Endothelial cell of umbilical vein (primary cell): ENCODE measurements at places on chromosomes 7 and 10.
A peak's percentile ranks its signal among the peaks of the same experiment; 100 is the strongest.

GRCh38 chr7:157224627-157225026, 85.9 kb downstream of the UBE3C start:
- DNase-seq, result peak; percentile 25

DNA sequence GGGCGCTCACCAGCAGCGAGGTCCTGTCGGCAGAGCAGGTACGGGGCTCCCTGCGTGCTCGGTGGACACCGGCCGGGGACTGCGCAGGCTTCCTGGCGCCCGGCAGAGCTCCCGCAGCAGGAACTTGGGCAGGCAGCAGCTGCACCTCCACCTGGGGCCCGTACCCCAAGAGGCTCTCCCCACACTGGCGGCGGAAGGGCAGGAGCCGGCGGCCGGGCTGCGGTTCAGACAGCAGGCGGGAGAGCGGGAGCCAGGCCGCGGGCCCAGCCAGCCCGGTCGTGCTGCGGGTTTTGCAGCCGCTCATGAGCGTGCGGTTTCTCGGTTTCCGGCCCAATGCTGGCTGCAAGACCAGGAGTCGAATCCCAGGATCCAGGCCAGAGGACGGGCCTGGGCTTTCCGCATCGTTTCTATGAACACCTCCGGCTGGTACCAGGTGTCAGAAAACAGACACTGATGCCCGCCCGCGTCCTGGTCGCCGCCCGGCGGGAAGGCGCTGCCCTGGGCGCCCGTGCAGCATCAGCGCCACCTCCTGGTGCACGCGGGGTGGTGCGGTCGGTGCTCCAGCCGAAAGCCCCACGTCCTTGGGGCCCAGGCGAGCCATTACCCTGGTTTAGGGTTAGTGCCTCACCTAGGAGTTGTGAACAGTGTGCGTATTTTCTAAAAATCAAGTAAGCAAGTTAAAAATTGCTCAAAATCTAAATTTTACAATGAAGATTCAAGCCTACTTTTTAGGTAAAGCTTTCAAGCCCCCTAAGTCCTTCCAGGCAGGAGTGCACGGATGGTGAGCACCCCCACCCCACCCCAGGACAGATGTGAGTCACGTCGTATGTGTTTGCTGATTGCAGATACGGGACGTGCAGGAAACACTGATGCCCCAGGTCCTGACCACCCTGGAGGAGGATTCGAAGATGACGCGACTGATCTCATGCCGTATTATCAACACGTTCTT, 47.4 kb upstream of the PRKAR1B start:
- peak; percentile 34 for DNase-seq

- DNase-seq, result no peak
These were observed 329.3 kb downstream of the ELMO1 start for GRCh38 chr7:37119296-37119860.

- no peak for DNase-seq
These were observed 5.4 kb downstream of the FAM171A1 start for GRCh38 chr10:15365692-15366091.

GRCh38 chr10:14416308-14416700, 85.6 kb upstream of the FRMD4A start:
- no peak for DNase-seq

DNA sequence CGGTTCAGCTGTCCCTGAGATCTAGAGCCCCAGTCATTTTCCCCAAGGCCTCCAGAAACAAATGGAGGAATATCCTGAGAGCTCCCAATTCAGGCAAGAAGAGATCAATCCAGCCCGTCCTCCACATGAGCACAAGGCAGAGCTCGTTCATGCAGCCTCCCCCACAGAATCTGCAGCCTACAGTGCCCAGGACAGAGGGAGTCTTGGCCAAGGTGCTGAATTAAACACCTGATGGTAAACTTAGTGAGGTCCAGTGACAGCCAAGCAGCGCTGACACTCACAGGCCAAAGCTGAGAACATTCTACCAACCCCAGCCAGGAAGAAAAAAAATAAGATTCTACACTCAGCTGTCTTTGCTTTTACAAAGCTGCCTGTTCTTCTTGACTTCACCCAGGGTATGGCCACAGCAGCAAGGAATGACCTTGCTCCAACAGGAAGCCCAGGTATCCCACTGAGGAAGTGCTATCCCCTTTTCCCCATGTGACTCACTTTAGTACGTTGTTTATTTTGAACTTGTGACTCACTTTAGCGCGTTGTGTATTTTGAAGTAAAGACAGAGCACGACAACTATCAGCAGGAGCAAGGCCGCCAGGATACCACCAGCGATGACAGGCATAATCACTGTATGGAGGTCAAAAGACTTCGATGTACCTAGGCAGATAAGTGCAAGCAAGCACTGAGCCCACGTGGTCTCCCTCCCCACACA, 4.4 kb upstream of the CUZD1 start:
- DNase-seq, result peak; percentile 66

GRCh38 chr7:55081472-55082227, 62.8 kb downstream of the EGFR start:
- no peak for DNase-seq

DNA sequence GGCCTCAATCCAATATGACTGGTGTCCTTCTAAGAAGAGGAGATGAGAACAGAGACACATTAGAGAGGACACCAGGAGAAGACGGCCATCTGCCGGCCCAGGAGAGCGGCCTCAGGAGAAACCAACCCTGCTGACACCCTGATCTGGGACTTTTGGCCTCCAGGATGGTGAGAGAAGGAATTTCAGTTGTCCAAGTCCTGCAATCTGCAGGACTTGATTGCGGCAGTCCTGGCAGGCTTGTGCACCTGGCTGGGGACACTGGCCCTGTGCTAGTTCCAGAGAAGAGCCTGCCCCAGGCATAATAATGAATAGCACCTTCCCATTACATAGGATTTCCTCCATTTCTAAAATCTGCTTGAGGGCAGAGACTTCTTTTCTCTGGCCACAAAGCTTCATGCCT, 409.9 kb upstream of the SHH start:
- no peak for DNase-seq

DNA sequence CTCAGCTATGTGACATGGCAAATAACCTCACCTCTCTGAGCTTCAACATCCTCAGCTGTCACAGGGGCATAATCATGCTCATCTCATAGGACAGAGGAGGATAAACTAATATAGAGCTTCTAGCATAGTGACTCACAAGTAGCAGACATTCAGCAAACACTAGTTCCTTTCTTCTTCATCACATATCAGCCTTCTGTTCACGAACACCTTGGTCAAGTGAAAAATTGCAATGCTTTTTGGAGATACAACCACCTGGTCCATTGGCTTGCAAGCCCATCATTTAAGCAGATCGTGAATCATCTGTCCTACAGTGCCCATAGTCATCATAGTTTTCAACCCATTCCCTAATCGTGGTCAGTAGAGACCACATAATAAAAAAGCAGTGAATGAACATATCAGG, 277.9 kb upstream of the YAE1 start:
- DNase-seq, result no peak

DNA sequence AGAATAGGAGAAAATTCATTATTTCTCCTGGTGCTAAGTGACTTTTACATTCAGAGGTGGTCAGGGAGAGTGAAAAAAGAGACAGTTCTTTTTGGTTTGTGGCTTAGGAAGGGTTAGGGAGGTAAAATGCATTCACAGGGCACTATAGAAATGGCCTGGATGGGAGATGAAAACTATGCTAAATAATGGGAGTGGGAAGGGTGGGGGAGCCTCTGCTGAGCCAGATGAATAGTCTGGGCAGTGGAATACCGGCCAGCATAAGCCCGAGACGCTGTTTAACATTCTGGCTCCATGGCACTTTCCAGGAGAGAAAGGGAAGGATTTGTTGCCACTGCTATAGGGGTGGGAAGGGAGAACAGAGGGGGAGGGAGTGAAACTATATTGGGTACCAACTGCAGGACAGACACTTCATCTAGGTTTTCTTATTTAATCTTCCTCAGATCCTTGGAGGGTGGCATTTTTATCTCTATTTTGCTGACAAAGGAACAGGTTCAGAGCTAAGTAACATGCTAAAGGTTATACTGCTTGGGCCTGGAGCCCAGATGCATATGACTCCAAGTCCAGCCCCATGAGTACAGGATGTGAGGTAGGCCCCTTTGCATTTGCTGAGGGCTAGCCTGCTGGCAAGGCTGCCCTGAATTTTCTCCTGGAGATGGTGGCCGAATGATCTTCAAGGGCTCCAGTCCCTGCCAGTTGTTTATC, 372.4 kb downstream of the CCSER2 start:
- DNase-seq, result no peak

- no peak for DNase-seq
These were observed 7.4 kb downstream of the ELFN1 start for GRCh38 chr7:1677206-1678080.

GRCh38 chr10:77566914-77567566, 70.6 kb downstream of the KCNMA1 start:
- DNase-seq, result no peak

- DNase-seq, result no peak
These were observed 5.1 kb downstream of the UNCX start for GRCh38 chr7:1237704-1238255.

DNA sequence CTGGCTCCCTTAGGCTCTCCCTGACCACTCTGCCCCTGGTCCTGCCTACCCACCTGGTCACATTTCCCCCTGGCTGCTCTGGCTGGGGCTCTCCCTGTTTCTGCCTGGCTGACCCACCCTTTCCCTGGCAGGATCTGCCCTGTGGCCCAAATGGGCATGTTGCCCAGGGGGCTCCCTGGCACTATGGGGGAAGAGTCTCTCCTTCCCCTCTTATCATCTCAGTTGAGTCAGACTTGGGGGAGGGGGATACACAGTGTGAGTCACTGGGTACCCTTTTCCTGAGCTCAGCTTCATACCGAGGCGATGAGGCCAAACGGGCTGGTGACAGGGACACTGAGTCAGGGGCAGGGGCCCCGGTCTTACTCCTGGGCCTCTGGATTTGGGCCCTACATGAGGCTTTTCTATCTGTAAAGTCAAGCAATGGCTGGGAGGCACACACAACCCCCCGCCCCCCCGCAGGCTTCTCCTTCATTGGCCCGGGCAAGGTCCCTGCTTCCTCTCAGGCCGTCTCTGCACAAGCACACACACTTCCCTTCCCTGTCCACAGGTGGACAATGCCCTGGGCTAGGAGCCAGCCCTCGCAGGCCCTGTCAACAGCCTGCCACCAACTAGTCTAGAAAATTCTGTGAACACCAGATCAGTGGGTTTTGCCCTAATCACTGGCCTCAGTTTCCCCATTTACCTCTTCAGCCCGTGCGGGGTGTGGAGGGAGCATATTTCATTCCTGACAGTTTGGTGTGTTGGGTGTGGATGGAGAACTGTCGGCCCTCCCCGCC, 627 bp upstream of the FLNC start:
- peak; percentile 65 for DNase-seq

GRCh38 chr10:59560161-59560560, 149.5 kb downstream of the SLC16A9 start:
- no peak for DNase-seq

GRCh38 chr7:45294559-45294958, 137.0 kb downstream of the RAMP3 start:
- DNase-seq, result no peak

- peak; percentile 73 for DNase-seq
These were observed 97.1 kb downstream of the CREB5 start for GRCh38 chr7:28509251-28510025.

GRCh38 chr7:41879403-41879802, 176.5 kb upstream of the INHBA start:
- no peak for DNase-seq

DNA sequence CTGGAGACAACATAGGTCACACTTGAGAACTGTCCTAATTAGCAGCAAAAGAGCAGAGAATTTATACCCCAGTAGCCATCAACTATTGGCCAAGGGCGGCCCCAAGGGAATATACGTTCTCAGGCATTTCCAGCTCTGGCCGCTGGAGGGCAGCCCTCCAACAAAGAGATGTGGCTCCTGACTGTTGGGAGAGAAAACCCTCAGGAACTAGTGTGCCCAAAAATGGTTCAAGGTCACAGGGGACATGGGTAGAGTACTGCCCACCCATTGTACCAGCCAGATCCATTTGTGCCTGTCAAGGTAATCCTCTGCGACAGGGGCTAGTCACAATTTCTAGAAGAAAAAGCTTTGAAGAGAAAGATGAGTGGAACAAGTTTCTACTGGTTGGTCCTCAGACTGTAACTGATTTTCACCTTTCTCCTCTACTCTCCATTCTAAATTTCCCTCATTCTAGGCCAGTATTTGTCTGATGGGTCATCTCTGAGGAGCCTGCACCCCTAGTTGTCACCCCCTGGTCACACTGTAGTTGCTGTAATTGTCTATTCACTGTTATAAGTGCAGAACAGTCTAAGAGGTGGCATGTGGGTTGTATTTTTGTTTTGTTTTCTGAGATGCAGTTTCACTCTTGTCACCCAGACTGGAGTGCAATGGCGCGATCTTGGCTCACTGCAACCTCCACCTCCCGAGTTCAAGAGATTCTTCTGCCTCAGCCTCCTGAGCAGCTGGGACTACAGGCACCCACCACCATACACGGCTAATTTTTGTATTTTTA, 14.7 kb upstream of the C7orf33 start:
- DNase-seq, result peak; percentile 71

GRCh38 chr7:139701908-139702307, 75.9 kb downstream of the HIPK2 start:
- DNase-seq, result no peak

GRCh38 chr10:88423732-88424131, 159.4 kb downstream of the RNLS start:
- no peak for DNase-seq

- no peak for DNase-seq
These were observed 44.0 kb downstream of the PLXNA4 start for GRCh38 chr7:132532281-132532680.

DNA sequence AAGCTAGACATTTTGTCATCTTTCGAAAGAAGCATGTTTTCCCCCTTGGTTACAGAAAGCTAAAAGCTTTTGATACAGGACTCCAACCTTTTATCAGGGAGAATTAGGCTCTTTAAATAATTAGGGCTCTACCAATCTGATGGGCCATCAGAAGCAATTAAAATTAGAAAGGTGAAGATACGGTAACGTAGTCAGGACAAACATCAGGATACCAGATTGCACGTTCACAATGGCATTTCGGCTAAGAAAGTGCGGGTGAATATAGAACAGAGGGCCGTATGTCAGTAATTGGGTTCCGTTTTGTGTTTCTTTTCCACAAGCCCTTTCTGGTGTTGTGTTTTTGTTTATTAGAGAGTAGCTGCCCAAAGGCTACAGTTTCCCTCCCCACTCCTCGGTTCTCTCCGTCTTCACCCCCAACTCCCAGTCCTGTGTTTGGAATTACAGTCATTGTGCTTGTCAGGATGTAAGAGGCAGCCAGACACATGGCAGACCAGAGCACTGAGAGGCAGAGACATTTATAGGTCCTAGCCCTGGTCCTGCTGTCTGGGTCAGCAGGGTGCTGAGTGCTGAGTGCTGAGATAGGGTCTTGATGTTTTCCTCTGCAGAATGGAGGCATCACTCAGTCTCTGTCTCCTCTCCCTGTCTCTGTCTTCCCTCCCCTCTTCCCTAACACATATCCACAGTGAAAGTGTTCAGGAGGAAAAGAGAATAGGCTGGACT, 5.5 kb downstream of the PFKP start:
- no peak for DNase-seq
